ACHN (cell line): ENCODE measurements at places on chromosomes 13 and 19.

DNA sequence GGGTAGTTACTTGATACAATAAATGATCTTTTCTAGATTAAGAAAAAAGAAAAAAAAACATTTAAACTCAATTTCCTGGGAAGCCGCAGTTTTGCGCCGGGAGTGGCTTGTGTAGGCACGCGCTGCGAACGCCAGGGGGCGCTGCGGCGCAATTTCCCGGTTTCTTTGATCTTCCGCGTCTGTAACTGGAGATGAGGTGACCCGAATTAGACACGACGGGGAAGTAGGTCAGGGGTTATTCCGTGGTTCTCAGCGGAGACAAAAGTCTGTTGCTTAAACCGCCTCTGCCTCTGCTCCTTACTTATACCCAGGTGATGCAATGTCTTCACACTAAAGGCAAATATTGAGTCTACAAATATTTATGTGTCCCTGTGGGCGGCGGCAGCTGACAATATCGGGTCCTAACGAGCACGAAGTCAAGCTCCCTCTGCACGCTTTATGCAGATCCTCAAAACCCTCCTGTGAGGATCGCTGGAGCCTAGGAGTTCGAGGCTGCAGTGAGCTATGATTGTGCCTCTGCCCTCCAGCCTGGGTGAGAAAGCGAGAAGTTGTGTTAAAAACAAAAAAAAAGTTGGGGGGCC, 15.2 kb downstream of the STXBP2 start:
- DNase-seq: peak; percentile 63

GRCh38 chr19:55836340-55836739, at the start of gene NLRP4:
NLRP4 (plus strand) TSS chr19:55836540; CDS start chr19:55852081, 15,541 bp downstream.
- no peak for DNase-seq

GRCh38 chr13:110448230-110448629, 113.3 kb downstream of the RAB20 start:
- peak; percentile 93 for DNase-seq

DNA sequence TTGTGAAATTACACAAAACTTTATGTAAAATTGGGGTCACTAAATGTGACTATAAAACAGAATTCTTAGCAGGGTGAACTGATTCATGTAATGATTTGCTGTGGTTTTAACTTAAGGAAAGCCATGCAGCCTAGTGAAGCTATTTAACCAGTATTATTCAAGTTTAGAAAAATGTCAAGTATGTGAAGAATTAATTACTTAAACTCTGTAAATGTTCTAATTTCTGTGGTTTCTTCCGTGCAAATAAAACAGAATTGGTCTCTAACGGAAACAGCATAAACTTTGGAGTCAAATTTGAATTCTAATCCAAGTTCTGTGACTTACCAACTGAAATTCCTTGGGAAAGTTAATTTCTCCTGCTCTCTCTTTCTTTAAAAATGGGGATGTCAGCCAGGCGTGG, 13.3 kb downstream of the CDC16 start:
- DNase-seq: no peak

DNA sequence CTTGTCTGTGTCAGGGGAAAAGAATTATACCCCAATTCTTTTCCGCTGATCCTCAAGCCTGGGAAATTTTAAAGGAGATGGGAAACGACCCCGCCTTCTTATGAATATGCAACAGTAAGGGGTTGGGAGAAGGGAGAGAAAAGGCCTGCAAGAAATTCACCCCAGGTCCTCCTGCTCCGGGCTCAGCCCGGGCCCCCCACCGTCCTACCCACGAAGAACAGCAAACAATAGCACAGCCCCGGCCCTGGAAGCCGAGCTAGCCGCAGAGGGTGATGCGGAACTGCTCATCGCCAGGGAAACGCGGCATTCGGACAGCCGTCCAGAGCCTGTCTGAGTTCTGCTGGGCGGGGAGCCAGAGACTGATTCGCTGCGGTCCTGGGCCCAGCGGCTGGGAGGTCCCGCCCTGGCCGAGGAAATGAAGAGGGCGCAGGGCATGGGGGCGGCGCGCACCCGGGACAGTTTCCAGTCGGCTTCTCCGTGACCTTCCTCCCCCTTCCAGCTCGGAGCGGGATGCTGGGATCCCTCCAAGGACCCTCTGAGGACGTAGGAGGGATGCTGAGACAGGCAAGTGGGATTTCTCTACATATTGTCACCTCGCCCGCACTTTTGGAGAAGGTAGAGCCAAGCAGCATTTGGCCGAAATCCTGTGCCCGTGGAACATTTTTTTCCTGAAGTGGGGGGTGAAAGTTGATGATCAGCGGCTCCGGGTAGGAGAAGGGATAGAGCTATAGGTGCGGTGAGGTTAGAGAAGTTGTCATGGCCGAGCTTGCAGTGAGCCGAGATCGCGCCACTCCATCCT, 82.3 kb upstream of the C1QTNF9B start:
- DNase-seq: peak; percentile 43

DNA sequence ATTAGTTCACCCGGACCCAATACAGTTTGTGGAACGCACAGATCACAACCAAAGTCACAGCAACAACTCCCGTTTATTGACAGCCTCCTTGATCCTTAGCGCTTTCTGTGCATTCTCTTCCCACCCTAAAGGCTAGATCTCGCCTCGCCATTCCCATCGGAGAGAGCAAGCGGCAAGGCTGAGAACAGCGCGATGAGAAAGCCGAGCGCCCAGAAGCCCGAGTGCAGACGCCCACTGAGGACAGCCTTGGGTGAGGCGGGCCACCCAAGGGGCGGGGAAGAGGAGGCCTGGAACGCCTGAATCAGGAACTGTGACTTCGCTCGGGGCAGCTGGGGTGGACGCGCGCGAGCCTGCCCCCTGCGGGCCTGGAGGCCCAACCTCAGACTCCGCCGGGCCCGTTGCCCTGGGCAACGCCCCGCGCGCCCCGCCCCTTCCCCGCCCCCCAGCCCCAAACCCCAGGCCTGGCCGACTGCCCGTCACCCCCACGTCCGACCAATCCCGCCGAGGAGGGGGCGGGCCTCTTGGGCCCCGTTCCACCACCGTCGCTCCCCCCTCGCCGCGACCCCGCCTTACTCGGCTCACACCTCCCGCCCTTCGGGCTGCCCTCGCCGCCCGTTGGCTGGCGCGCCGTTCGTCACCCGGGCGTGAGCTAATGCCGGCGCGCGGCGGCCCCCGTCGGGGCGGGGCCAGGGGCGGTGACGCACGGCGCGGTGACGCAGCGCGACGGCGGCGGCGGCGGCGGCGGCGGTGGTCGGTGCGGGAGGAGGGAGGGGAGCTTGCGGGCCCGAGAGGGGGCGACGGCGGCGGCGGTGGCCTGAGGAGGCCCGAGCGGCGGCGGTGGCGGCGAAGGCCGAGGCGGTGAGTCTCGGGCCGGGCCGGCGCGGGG, at the start of gene SAMD4B:
Gene SAMD4B (plus strand): TSS at position 703 of the 886 bp plus-strand sequence. CDS start 14,473 bp downstream, outside the sequence.
- peak; percentile 95 for DNase-seq

DNA sequence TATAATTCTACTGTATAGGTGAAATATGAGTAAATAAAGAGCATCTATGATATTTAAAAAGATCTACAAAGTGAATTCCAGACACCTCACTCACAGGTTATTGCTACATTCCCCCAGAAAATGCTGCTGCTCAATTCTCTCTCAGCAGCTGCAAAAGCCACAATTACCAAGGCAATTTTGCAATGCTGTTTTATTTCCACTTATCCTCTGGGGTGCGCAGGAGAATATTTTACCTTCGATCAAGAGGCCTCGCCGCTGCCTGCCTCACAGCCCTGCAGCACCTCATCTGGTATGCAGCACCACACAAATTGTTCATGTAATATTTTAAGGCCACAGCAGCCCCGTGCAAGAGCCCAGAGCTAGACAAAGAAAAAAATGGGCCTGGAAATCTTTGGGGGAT, 333.2 kb downstream of the DNAJC15 start:
- DNase-seq: no peak

- no peak for DNase-seq
Measured at GRCh38 chr19:47353307-47353712, 4.2 kb downstream of the DHX34 start.

- DNase-seq: no peak
Measured at GRCh38 chr13:97629601-97630272, 195.8 kb downstream of the RAP2A start.

DNA sequence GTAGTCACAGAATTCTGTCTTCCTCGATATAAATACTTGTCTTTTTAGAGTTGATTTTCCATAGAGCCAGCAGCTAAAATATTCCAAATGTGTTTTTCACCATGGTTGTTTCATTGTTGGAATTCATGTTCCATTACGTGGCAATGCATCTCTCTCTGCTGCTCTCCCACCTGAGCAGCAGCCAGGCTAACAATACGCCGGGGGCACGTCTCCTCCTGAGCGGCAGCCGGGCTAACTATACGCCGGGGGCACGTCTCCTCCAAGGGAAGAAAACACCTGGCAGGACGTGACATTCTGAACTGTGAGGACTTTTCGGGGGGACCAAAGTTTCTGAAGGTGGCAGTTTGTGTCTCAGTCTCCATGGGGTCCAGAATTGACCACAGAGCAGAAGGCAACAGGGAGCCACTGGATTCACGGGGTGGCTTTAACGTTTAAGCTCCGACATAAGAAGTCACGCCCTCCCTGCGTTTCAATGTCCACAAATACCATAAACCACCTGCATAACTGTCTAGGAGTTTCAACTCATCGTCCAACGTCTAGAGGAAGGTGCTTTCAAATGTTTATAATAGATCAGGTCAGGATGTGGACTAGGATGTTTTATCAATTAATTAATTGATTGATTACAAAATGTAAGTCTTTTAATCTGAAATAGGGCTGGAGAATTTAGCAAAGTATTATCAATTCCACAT, 15.1 kb downstream of the PLPP2 start:
- DNase-seq: no peak

DNA sequence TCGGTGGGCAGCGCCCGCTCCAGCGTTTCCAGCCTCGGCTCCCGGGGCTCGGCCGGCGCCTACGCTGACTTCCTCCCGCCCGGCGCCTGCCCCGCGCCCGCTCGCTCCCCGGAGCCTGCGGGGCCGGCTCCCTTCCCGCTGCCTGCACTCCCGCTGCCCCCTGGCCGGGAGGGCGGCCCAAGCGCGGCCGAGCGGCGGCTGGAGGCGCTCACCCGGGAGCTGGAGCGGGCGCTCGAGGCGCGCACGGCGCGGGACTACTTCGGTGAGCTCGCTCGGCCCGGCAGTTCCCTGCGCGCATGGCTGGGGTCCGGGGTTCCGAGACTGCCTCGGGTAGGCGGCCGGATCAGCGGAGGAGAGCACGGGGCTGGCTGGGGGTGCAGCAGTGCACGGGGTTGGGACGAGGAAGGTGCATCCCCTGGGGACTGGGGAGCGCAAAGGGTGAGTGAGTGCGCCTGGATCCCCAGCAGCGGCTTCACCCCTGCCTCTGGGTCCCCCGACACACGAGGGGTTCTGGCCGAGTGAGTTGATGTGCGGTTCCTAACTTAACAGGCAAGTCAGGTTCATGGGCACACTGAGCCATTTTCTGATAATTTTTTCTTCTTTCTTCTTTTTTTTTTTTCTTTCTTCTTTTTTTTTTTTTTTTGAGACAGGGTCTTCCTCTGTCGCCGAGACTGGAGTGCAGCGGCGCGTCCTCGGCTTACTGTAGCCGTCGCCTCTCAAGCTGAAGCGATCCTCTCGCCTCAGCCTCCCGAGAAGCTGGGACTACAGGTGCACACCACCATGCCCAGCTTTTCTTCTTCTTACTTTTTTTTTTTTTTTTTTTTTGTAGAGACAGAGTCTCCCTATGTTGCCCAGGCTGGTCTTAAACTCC, 1.1 kb downstream of the WTIP start:
- peak; percentile 36 for DNase-seq

- no peak for DNase-seq
Measured at GRCh38 chr13:50319635-50320255, 304.5 kb downstream of the KCNRG start.

GRCh38 chr13:66977161-66977560, 253.0 kb downstream of the PCDH9 start:
- DNase-seq: no peak

DNA sequence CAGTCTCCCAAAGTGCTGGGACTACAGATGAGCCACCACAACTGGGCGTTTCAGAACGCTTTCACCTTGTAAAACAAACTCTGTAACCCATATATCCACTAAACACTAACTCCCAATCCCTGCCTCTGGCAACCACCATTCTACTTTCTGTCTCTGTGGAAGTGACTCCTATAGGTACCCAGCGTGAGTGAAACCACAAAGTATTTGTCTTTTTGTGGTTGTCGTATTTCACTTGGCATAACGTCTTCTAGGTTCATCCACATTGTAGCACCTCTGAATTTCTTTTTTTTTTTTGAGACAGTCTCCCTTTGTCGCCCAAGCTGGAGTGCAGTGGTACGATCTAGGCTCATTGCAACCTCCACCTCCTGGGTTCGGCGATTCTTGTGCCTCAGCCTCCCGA, 44.8 kb downstream of the BRD4 start:
- no peak for DNase-seq

GRCh38 chr13:40074338-40074737, 418.9 kb downstream of the COG6 start:
- no peak for DNase-seq

- peak; percentile 26 for DNase-seq
Measured at GRCh38 chr19:3547301-3547731, 8.3 kb downstream of the TEKTIP1 start.

- DNase-seq: no peak
Measured at GRCh38 chr13:43316946-43317353, 293.6 kb downstream of the DNAJC15 start.

DNA sequence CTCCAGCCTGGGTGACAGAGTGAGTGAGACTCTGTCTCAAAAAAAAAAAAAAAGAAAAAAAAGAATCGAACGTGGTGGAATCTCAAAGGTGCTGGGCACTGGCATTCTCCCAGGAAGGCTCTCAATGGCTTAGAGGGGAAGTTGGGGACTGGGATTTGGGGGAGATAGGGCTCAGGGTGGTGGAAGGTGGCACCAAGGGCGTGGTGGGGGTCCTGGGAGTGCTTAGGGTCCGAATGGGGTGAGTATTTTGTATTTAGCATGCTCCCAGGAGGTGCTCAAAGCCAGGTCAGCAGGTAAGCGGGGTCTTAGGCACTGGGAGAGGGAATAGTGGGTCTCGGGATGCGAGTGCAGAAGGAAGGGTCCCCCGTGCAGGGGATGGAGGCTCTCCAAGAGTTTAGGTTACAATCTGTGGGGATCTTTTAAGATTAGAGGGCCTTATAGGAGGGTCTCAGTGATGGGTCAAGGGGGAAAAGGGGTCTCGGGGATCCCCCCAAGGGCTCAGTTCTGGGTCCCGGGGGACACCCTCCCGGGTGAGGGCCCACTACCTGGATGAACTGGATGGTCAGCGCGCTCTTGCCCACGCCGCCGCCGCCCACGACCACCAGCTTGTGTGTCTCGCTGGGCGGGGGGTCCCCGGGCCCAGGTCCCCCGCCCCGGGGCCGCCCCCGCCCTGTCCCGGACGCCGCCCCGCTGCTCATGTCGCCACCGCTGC, 386 bp downstream of the RRAS start:
- DNase-seq: peak; percentile 20

GRCh38 chr13:41145136-41145908, 12.7 kb upstream of the KBTBD6 start:
- DNase-seq: no peak

DNA sequence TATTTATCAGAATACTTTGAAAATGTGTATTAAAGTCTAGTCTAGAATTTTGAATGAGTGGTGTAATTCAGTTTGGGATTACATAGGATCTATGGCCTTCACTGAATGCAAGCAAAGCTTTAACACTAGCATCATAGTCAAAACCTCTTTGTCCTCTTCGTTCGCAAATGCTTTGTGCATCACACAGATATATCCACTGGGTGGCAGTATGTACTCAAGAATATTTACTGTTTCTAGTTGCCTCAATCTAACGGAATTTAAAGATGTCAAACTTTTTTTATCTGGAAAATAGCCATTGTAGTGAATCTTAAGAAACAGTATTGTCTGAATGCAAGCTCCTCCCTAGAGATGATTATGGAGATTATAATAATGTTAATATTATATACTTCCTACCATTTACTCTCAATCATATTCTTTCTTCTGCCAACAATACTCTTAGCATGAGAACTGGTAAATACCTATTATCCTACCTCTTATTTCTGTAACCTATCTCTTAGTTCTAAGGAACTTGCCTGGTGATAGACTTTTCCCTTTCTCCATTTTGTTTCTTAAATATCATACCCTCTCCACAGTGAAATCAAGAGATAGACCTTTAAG, 25.8 kb downstream of the LACC1 start:
- DNase-seq: peak; percentile 63
